ENCODE measurements at places on chromosomes 4 and X.

GRCh38 chrX:20263474-20263873 is 3.2 kb downstream of the RPS6KA3 start:
- DNase-seq: no peak

DNA sequence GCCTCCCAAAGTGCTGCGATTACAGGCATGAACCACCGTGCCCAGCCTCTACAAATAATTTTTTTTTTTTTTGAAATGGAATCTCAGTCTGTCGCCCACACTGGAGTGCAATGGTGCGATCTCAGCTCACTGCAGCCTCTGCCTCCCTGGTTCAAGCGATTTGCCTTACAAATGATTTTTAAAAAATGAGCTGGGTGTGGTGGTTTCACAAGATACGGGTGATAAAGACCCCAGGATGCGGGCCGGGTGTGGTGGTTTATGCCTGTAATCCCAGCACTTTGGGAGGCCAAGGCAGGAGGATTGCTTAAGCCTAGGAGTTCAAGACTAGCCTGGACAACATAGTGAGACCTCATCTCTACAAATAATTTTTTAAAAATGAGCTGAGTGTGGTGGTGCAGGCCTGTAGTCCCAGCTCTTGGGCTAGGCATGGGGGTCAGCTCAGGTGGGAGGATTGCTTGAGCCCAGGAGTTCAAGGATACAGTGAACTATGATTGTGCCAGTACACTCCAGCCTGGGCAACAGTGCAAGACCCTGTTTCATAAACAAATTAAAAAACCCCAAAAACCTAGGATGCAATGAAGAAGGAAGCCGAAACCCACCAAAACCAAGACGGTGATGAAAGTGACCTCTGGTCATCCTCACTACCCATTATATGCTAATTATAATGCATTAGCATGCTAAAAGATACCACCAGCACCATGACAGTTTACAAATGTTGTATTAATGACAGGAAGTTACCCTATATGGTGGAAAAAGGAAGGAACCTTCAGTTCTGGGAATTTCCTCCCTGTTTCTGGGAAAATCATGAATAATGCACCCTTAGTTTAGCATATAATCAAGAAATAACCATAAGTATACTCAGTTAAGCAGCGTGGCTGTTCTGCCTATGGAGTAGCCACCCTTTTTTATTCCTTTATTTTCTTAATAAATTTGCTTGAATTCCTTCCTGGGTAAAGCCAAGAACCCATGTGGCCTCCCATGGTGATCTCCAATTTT is 27.7 kb downstream of the PDGFRA start:
- no peak for DNase-seq

GRCh38 chrX:7347465-7347864 is 199.5 kb upstream of the PUDP start:
- no peak for DNase-seq

DNA sequence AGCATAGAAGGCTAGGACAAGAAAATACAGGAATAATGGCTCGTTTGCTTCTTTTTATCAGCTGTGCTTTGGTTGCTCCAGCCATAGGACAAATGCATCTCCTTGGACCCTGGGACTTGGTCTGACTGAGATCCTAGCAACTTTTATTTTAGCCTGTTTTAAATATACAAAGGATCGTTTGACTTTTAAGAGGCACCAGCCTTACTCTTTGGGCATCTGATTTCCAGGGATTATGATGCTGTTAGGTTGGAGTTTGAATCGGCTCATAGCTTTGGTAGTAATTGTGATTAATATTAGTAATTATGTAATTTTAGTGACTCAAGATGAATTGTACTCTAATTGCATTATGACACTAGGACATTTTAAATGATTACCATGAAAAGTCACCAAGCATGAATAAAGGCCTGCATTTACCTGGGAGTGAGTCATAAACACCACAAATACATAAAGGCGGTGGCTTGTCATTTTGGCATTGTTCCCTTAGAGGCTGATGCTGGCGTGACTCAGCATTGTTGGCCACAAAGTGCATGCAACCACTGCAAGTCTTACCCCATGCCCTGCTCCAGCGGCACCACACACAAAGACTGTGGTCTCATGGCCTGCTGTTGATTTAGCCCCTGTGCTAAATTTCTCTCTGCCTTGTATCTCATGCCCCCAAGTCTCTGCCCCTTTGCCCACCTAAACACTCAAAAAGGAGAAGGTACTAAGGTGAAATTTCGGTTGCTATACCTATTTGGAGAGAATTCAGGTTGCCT is 12.4 kb downstream of the GPAT3 start:
- no peak for DNase-seq

GRCh38 chr4:105620640-105621323 is 68.4 kb downstream of the ARHGEF38 start:
- no peak for DNase-seq

GRCh38 chr4:86565651-86566050 is 28.5 kb upstream of the PTPN13 start:
- DNase-seq: no peak

- DNase-seq: no peak
Measured at GRCh38 chr4:15577508-15577907, 77.6 kb downstream of the FBXL5 start.

- no peak for DNase-seq
Measured at GRCh38 chrX:116238093-116238492, 67.5 kb downstream of the AGTR2 start.

DNA sequence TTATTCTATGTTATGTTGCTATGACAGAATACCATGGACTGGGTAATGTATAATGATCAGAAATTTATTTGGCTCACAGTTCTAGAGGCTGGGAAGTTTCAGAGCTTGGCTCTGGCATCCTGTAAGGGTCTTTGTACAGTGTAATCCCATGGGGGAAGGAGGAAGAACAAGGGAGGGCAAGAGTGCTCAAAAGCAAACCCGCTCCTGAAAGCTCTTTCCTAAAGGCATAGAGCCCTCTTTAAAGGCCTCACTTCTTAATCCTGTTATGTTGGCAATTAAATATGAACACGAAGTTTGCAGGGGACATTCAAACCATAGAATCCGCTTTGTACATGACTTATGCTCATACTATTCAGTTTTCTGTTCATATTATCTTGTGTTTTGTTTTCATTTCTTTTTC is 191.3 kb upstream of the CTSO start:
- no peak for DNase-seq

- DNase-seq: no peak
Measured at GRCh38 chr4:122636697-122637096, 15.8 kb upstream of the IL21 start.

DNA sequence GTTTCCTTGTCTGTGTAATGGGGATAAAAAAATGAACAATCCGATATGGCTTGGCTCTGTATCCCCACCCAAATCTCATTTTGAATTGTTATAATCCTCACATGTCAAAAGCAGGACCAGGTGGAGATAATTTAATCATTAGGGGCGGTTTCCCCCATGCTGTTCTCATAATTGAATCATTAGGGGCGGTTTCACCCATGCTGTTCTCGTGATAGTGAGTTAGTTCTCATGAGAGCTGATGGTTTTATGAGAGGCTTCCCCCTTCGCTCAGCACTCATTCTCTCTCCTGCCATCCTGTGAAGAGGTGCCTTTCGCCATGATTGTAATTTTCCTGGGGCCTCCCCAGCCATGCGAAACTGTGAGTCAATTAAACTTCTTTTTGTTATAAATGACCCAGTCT is 633.5 kb downstream of the RAPGEF2 start:
- no peak for DNase-seq

GRCh38 chrX:101483705-101484104 is 1.6 kb upstream of the ARMCX4 start:
- no peak for DNase-seq

DNA sequence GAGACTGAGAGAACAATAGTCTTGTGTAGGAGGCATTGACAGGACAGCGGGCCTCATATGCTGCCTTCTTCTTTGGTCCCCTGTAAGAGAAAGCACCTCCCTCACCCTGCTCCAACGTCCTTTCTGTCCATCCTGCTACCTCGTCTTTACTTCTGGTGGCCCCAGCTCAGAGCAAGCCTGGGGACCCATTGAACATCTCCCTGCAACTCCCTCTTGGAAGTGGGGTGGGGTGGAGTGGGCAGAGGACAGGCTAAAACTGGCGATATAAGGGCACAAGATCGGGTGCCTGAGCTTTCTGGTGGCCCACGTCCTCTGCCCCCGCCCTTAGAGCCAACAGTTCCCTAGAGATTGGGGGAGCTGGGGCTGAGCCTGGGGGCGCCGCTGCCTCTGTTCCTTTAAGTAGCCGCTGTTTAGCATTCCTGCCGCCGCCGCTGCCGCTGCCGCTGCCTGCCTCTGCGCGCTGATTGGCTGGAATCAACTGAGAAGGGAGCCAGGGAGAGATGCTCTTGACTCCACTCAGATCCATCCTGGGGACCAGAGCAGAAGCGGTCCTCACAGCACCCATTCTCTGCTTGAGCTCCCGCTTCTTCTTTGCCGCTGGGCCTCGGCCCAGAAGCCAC is at the start of gene DLG3:
TSS of gene DLG3 (plus strand) at position 510 of the 620 bp plus-strand sequence. CDS start 367 bp downstream, outside the sequence.
- no peak for DNase-seq

DNA sequence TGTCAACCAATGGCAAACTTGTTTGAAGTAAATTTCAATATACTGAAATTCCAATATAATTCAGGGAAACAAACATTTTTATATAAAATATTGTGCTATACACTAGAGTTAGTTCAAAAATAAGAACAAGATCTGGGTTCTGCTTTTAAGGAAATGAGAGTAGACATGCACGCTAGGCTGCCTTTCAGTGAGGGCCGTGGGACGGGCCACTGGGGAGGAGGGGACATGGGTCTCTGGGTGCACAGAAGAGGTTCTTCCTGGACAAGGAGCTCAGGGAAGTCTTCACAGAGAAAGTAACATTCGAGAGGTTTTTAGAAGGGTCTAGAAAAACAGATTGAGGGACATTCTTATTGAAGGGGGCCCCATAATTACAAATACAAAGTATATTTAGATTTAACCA is 64.4 kb downstream of the SHROOM3 start:
- no peak for DNase-seq

DNA sequence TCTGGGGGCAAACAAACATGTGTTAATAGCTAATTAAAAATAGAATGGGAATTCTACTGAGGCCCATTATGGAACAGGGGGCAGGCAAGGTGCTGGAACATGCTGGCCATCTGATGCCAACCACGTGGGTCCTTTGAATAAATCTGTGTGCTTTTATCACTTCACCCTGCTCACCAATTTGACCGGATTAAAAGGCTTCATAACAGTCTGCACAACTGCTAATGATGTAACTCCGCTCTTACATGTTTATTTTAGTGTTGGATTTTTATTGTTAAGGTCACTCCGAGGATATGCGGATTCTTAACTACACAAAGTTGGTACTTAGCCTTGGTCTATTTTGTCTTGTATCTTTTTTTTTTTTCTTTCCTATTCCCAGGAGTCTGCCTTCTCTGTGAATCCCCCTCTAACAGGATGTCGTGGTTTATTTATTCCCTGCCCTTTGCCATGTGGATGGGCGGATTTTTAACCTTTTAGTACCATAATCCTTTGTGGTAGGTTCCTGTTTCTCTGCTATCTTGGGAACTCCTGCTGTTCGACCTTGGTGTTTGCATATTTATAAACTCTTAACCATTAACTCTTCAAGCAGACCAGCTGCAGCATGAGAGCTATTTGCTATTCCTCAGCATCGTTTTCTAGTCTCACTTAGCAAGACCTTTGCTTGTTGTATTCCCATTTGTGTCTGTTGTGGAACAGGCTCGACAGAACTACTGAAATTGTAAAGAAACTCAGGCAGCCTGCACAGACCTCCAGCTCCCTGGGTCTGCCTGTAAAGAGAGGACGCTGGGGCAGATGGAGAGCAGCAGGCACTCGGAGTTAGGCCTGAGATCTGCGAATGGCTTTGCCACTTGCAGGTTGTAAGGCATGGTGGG is 38.0 kb downstream of the TRIM2 start:
- DNase-seq: no peak

- DNase-seq: no peak
Measured at GRCh38 chr4:89514811-89515210, 207.2 kb upstream of the GPRIN3 start.

DNA sequence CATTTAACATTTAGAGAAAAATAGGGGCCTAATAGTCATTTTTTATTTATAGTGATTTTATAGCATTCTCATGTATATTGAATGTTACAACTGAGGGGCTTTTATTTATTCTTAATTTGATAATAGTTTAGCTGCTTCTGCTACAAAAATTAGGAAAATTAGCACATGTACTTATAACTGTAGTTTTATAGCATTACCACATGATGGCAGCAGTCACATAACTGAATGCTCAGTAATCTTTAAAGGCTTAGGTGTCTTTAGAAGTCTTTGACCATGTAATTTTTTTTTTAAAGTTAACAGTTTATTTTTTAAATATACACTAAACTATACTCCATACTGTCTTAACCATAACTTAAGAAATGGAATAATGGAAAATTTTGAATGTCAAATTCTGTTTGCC is 136.6 kb downstream of the STAG2 start:
- no peak for DNase-seq

- DNase-seq: no peak
Measured at GRCh38 chr4:3655963-3656362, 110.2 kb upstream of the ADRA2C start.

DNA sequence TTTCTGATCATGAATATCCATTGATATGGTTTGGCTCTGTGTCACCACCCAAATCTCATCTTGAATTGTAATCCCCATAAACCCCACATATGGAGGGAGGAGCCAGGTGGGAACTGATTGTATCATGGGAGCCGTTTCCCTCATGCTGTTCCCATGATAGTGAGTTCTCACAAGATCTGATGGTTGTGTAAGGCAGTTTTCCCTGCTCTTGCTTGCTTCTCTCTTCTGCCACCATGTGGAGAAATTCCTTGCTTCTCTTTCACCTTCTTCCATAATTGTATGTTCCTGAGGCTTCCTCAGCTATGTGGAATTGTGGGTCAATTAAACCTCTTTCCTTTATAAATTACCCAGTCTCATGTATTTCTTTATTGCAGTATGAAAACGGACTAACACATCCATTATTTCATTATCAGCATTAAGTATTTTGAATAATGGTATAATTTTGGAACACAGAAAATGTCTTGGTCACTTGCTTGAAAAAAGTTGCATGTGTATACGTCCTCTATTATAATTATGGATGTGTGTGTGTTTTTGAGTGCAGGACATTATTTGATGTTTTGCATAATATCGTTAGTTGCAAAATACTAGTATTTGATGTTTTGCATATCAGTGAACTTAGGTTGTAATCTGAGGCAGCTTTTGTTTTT is 334.6 kb downstream of the PCDH10 start:
- DNase-seq: no peak

DNA sequence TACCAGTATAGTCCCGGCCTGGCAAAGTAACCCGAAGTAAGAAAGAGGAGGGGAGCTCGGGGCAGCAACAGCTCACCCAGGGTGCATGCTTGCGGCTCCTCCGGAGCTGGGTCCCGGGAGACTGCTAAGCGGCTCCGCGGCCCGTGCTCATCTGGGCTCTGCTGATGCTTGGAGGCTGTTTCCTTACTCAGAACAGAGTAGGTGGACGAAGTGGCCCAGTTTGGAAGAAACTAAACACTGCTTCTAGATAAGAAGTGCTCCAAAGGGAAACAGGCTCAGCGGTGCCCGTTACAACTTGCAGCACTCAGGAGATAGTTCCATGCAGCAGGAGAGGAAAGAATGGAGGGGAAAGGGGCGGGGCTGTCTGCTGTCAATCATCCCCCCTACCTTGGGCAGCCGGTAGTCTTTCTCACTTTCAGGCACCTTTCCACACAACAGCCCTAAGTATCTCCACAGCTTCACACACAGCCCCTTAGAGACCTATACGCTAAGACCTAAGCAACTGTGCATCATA is at the start of gene COL4A6:
TSS of gene COL4A6 (minus strand) at position 313 of the 514 bp plus-strand sequence. CDS start at position 87, 226 bp downstream.
- peak; percentile 51 for DNase-seq

- DNase-seq: no peak
Measured at GRCh38 chr4:80776168-80776567, 254.3 kb upstream of the BMP3 start.

- DNase-seq: no peak
Measured at GRCh38 chr4:119093042-119093827, 42.4 kb upstream of the MYOZ2 start.

GRCh38 chrX:108947205-108947604 is 210.8 kb upstream of the IRS4 start:
- DNase-seq: no peak

GRCh38 chrX:110684653-110685052 is 111.0 kb downstream of the CHRDL1 start:
- no peak for DNase-seq

Data from NT2/D1 (cell line).